ENCODE measurements at places on chromosomes 7 and 10.

DNA sequence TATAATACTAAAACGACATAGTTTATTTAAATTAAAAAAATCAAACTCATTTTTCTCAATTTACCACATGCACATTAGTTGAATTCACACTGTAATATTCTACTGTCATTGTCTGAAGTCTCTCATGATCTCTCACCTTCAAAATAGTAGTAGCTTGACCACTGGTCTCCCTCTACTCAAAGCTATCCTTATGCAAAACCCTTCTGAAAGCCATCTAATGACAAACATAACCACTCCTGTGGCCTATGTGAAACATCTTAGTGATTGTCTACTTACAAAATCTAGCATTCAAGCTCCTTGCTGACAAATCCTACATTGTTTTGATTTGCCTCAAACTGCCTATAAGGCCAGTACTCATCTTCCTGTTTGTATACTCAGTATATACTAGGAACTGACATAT lies 606.0 kb upstream of the GHITM start:
- DNase-seq, result no peak

DNA sequence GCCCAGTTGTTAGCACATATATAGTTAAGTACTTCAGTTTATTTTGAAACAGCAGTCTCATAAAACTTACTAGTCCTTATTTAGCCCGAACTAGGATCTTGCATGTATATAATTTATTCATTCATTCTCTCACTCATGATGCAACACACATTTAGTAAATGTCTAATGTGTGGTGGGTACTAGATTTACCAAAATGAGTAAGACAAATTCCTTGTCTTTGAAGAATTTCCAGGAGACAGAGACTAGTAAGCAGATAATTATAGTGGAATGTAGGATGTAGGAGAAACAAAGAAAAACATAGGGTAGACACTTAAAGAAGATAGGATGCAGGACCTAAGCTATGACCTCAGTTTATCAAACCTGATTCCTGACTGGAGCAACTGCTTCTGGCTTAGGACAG lies 120.2 kb upstream of the AMPH start:
- DNase-seq, result peak; percentile 68

GRCh38 chr7:47233996-47234395 lies 347.9 kb downstream of the TNS3 start:
- no peak for DNase-seq

DNA sequence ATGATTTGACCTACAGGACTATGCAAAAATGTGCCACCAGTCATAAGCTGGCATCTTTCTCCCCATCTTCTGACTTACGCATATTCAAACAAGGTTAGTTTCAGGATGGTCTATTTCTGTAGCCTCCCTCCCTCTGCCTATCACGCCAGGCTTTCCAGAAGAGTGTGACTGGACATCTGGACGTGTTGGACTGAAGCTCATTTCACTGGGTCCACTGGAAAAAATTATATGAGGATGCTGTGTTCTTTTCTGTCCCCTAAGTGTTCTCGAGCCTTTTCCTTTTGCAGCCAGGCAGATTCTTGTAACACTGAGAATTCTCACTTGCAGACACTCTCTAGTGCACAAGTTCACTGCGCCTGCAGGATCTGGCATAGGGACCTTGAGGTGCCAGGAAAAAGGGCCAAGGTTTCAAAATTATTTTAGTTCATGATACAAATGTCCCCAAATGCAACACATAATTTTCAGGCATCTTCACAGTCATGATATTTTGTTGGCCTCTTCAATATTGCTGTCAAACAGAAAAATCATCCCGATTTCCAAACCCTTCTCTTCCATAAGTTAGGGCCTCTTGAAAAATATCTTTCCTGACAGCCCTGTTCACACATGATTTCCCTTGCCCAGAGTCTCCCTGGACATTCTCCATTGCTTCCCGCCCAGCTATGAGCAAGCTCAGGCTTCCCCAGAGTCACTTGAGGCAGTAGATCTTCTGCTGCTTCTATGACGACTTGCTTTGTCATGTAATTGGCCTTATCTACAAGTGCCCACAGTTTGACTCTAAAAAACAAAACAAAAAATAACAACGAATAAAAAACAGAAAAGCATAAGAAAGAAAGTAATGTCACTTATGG lies 170.4 kb downstream of the BMPER start:
- DNase-seq, result peak; percentile 92

GRCh38 chr7:133812877-133813276 lies 314.3 kb upstream of the LRGUK start:
- no peak for DNase-seq

DNA sequence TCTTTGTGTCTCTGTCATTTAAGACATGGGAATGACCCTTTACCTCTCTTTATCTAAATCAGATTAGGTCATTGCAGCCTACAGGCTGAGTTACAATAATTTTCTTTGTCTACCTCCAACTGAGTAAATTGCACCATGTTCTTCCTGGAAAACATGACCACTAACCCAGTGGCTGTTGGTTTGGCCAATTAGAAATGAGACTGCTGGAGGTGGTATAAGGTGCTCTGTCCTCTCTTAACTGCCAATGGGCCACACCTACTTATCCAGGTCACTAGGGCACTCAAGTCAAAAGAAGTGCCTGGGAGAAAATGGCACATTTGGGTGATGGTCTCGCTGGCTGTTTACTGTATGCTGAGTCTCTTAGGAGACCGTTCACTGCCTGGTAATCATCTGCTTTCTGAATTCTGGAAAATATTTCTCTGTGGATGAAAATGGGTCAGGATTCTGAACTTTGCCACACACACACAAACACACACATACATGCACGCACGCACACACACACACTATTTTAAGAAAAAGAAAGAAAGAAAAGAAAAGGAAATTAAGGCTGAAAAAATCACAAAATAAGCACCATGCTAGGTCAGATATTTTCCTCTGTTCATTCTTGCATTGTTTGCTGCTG lies 16.4 kb downstream of the STAMBPL1 start:
- DNase-seq, result no peak

DNA sequence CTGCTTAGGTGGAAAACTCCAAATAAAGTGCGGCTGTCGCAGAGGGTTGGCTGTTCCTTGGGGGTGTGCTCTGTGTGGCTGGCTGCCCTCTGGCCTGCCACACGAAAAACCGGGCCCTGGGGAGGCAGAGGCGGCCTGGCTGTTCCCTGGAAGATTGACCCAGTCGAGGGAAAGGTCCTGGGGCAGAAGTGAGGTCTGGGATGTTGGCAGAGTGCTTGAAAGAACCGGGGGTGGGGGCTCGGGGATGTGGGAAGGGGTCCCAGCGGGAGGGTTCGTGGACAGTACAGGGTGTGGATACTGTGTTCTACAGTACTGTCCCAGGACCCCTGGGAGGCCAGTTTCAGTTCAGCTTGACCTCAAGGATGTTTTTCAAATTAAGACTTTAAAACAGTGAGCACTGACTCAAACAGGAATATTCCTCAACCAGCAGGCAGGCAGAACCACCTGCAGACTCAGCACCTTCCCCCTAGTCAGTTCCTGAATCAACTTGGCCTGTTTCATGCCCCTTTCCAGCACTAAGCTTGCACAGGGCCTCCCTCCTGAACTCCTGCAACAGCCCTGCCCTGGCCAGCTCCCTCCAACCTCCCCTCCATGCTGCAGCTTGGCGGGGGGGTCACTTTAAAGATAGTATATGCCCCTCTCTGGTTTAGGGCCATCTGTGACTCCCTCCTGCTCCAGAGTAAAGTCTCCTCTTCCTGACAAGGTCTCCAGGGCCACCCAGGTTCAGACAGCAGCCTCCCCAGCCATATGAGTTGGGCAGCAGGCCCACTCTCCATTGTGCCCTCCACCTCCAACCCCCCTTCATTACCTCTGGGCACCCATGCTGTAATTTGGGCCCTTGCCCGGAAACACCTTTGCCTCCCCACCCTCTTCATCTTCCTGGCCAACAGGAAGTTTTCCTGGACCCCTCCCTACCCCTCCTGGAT lies 3.2 kb upstream of the ATP6V1F start:
- DNase-seq, result peak; percentile 22

- DNase-seq, result no peak
Observed at GRCh38 chr7:156088115-156088514, 275.9 kb upstream of the SHH start.

DNA sequence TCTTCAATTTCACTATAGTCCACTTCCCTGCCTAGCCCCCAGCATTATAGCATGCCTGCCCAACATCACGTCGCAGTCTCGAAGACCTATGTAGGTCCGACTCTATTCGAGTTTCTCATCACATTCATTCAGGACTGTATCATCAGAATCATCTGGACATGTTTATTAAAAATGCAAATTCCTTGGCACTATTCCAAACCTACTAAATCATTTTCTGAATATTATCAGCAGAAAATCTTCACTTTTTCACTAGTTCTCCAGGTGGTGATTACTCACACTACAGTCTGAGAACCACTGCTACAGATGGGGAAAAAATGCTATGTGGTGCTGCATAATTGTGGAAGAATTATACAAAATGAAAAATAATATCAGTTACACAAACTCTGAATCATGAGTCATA lies 29.3 kb upstream of the ETV1 start:
- DNase-seq, result no peak

DNA sequence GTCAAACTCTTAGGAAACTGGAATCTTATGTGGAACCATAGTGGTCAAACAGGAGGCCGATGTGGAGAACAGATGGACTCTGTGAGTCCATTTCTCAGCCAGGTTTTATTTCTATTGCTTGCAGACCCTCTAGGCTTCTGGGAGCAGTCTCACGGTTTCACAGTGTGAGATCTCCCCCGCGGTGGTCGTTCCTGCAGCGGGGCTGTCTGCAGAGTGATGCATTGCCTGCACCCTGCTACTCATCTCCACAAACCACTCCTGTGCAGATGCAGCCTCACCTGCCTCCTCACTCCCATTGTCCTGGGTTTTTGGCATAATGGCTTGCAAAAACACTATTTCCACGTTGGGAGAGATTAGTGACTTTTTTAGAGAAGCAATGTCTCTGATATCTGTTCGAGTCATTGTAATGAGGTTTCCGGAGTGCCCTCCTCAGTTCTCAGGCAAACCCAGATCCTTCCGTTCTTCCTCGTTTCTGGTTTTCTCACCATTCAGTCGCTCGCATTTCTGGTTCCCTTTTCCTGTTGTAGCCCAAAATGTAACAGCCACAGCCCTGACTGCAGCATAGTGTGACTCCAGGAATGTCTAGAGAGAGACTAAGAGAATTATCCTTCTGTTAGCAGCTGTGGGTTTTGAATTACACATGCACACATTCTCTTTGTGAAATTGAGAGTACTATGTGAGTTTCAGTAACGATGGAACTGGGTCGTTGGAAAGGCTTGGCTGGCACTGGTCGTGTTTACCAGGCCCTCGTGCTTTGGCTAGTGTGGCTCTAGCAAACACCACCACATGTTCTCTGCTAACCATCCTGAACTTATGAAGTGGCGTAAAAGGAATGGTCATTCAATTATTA lies 30.2 kb downstream of the ACADSB start:
- DNase-seq, result no peak

- DNase-seq, result peak; percentile 90
Observed at GRCh38 chr10:110273474-110273873, 31.2 kb downstream of the SMNDC1 start.

Measured in GM23248 (cell line).